ENCODE measurements at places on chromosomes 4 and X.

DNA sequence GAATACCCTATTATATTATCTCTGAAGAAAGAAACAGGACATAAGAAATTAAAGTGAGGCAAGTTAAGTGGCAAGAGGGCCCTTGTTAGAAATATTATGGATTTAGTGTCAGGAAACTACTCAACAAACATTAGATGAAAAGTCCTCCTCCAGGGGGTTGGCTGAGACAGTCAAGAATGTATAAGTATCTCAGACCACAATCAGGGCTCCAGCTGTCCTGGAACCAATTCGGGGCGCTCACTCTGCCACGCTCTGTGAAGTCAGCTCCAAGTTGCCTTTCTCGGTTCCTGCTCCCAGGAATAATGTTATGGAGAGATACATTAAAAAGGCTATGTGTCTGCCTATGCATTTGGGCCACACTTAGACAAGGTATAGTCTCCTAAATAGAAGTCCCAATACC is 73.3 kb downstream of the RASGEF1B start:
- DNase-seq, result no peak

DNA sequence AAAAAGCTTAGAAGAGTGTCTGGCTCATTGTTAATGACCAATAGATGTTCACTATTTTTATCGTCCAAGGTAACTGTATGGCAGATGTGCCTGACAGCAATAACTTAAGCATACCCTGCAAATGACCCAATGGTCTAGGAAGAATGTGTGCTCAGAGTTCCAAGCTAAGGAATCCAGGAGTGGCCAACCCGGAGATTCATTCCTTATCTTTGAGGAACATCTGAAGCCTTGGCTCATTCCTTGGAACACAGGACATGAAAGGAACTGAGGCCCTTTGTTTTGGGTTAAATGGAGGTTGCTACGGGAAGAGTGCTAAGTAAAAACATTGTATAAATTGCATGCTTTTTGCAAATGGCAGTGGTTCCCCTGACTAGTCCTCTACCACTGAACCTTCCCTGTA is 38.9 kb upstream of the EFNB1 start:
- DNase-seq, result no peak

DNA sequence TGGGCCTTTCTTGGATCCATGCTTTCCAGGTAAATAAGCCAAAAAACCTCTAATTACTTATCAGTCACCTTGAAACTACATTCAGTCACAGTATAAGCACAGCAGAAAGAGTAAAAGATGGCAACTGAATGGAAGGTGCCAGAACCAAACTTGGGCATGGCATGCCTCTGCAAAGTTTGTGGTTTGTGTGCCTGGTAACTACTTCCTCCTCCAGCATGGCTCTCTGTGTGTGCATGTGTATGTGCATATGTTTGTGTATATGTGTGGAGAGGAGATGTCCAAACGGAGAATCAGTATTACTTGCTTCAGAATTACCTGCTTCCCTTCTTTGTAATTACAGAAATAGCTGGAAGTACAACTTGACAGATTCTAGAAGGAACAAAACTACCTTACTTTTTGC is 67.5 kb downstream of the AGTR2 start:
- DNase-seq, result no peak

- no peak for DNase-seq
These were observed 145.6 kb downstream of the ARX start for GRCh38 chrX:24870143-24870542.

- no peak for DNase-seq
These were observed 515.6 kb upstream of the GNPDA2 start for GRCh38 chr4:45241976-45242375.

GRCh38 chr4:4735870-4736269 is 123.6 kb upstream of the MSX1 start:
- no peak for DNase-seq

DNA sequence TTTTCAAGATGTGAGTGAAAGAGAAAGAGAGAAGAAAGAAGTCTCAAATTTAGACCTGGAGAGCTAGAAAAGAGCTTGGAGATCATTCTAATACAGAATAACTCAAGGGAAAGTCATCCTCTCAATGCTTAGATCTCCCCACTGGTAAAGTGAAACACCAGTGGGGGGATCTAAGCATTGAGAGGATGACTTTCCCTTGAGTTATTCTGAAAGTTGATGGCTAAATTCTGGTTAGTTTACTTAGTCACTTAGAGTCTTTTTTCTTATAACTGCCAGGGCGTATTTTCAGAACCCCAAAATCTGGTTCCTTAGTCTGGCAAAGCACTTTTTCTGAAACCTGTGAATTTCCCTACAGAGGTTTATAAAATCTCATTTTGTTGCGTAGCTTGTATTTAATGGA is 198.6 kb downstream of the ARHGAP24 start:
- no peak for DNase-seq

GRCh38 chrX:288561-288991 is 7.4 kb downstream of the PLCXD1 start:
- no peak for DNase-seq

DNA sequence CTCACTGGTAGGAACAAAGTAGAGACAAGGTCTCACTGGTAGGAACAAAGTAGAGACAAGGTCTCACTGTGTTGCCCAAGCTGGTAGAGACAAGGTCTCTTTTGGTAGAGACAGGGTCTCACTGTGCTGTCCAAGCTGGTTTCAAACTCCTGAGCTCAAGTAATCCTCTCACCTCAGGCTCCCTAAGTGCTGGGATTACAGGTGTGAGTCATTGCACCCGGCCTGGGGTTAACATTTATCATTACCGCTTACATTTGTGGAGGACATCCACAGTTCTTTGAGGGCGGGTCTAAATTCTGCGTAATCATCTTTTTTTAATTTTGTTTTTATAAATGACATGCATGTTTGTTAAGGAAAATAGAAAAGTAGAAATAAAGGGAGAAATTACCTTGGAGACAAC is 12.0 kb downstream of the RAB33B start:
- DNase-seq, result no peak

DNA sequence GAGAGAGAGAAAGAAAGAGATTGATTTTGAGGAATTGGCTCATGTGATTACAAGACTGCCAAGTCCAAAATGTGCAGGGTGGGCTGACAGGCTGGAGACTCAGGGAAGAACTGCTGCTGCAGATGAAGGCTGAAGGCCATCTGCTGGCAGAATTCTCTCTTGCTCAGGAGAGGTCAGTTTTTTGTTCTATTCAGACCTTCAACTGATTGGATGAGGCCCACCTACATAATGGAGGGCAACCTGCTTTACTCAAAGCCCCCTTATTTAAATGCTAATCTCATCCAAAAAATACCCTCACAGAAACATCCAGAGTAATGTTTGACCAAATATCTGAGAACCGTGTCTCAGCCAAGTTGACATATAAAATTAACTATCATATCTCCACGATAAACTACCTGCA is 38.2 kb upstream of the MAMLD1 start:
- DNase-seq, result no peak

DNA sequence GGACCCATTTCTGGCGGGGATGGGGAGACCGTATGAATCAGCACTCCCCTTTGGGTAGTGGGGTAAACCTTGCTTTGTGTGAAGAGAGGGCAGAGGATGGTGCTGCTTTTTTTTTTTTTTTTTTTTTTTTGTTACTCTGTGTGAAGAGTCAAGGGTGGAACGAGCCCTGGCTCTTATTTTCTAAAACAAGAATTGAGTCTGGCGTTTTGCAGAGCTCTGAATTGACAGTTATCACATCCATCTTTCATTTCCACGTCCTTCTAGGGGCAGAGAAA is 1.2 kb downstream of the SLAIN2 start:
- no peak for DNase-seq

DNA sequence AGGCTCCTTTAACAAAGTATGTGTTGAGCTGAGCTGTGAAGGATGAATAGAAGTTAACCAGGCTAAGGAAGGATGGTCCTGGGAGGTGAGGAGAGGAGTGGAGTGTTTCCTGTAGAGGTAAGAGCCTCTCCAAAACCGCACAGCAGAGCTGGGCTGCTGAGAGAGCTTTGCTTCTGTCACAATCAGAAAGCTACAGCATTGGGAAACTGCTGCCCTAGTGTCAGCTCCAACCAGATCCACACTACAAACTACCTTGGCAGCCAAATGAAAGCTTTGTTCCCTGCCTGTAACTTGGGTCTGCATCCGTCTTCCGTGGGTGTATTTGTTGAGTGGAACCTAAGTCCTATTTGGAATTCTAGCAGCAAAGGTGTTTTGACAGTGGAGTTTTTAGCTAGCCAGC is 91.8 kb downstream of the REPS2 start:
- no peak for DNase-seq

DNA sequence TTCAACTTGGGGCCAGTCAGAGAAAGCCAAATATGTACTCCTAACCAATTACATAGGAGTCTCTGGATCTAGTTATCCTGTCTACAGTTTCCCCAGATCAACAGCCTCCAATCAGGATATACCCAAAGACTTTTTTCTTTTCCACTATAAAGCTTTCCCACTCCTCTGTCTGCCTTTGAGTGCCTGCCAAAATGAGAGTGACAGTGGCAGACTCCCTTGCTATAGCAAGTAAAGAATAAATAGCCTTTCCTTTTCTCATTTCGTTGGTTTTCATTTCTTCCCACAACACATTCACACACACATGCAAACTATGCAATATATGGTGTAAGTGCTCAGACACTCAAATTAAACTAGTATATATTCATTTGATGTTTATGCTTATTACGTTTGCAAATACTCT is 302.4 kb upstream of the TACR3 start:
- DNase-seq, result no peak

DNA sequence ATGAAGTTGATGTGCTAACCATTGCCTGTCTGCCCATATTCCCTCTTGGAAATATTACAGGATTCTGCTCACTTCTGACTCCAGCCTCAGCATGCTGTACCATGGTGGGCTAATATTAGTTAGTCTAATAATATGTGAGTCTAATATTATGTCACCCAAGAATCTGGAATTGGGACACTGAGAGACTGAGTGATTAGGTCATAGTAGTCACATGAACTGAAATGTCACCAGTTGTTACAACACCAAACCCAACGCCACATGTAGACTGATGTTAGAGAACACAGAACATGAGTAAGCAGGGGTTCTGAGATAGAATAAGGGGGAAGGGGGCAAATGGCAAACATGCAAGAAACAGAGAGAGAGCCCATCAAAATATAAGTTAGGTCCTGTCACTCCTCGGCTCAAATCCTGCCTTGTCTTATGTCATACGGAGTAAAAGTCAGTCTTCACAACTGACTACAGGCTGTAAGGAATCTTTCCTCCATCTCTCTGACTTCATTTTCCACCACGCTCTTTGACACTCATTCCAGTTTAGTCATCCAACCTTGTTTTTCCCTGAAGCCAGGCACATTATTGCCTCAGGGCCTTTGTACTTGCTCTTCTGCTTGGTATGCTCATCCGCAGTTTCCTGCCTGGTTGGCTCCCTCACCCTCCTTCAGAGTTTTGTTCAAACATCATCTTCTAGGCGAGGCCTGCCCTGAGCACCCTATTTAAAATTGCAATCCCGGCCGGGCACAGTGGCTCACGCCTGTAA is 9.6 kb upstream of the SLAIN2 start:
- DNase-seq, result no peak

DNA sequence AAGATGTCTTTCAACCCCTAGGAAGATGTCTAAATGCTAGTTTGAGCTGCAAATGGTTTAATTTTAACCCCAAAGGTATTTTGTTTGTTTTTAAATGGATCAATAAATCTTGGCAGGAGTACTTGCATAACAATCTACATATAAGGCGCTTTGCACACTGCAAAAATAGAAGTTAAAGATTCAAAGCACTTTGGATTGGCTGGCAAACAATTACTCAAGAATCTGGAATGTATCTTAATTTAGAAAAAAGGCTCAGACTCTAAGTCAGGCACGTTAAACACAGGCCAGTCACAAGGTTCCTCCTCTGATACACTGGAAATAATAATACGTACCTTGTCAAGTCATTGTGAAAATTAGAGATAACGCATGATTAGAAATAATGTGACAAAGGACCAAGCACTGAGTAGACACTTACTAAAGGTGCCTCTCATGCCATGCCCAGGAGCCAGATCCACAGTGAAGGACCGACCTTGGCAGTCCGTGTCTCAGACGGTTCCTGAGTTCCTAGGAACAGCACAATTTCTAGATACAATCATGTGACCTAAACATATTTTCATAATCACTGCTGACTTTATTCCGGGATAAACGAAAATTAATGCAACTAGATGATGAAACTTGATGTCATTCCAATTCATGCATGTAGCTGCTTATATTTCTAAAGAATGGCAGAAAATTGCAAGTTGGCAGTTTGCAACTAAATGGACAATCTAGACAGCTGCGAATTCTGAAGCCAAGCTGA is 49.6 kb downstream of the PROM1 start:
- DNase-seq, result no peak

GRCh38 chr4:7861440-7861881 is 78.2 kb downstream of the AFAP1 start:
- no peak for DNase-seq

GRCh38 chr4:75180790-75181776 is 248.2 kb downstream of the PARM1 start:
- DNase-seq, result no peak

- no peak for DNase-seq
These were observed 6.9 kb downstream of the CXCL10 start for GRCh38 chr4:76016393-76016792.

- DNase-seq, result no peak
These were observed 6.5 kb downstream of the CXXC4 start for GRCh38 chr4:104488151-104488550.

DNA sequence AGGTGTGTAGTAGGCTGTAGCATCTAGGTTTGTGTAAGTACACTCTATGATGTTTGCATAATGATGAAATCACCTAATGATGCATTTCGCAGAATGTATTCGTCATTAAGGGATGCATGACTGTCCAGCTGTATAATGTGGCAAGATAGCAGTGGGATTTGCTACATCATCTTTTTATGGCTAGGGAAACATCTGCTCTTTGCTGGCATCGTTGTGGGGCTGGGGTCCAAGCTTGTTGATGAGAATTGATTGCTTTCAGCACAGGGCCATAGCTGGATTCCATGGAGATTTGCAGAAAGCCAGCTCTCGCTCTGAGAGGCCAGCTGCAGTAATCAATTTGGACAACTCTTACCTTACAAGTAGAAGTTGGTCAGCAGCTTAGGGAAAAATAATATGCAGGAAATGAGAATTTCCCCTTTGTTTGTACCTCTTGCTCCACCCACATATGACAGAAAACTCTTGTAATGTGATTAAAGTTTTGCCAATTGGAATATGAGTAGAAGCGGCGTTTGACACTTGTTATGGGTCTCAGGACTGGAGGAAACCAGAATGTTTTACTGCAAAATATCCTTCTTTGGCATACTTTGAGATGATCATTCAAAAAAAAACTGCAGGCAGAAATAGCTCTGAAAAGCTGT is 310.5 kb downstream of the RAPGEF2 start:
- no peak for DNase-seq

- DNase-seq, result no peak
These were observed 1.2 kb upstream of the EFHC2 start for GRCh38 chrX:44344687-44345086.

DNA sequence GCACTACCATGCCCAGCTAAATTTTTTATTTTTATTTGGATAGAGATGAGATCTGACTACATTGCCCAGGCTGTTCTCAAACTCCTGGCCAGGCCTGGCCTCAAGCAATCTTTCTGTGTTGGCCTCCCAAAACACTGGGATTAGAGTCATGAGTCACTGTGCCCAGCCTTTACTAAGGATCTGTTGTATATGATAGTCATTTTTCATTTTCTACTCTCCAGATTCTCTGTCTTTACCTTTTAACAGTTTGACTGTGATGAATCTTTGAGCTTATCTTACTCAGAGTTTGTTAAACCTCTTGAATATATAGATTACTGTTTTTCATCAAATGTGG is 161.8 kb downstream of the FNIP2 start:
- no peak for DNase-seq
